ENCODE measurements at places on chromosomes 13 and 19.

- DNase-seq, result peak; percentile 81
These were observed 27.8 kb upstream of the MIER2 start for GRCh38 chr19:372306-372890.

DNA sequence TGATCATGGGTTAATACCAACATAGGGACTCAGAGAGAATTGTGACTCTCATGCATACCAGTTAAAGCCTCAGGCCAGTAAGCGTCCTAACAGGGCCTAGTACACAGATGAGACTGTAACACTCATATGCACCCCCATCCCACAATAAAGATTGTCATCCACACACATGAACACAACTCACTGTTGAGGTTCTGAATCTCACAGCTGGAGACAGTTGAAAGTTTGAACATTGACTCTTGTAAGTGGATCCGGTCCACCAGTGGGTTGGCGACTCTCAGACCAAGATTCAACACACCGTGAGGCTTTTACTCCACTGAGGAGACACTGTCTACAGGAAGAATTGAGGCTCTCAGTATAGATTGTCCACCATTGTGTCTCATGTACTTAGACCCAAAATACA is 88.1 kb downstream of the ZNF429 start:
- no peak for DNase-seq

DNA sequence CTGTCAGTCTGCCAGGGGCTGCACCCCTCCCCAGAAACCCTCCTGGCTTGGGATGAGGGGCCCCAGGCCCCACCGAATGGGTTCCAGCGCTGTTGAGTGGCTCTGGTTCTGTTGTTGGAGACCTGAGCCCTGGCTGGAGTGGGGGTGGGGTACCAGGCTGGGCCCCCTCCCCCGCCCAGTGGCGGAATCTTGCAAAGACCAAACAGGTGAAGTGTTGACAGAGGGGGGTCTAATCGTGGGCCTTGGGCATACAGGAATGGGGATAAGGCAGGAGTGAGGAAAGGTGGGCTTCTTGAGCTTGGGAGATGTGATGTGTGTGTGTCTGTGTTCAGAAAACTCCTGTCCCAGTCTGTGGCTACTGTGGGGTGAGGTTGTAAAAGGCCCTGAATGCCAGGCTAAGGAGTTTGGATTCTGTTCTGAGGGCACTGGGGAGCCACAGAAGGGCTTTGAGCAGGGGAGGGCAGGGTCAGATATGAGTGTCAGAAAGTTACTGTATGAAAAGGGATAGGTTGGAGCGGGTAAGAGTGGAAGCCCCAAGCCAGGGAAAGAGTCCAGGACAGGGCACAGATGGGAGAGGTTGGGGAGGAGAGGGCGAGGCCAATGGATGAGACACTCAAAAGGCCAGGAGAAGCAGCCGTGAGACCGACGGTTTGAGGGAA is at the start of gene HIPK4:
Gene HIPK4 (minus strand): TSS at position 98 of the 659 bp plus-strand sequence. CDS start 279 bp downstream, outside the sequence.
- DNase-seq, result no peak

GRCh38 chr13:51557875-51558612 is 26.2 kb upstream of the WDFY2 start:
- no peak for DNase-seq

- no peak for DNase-seq
These were observed 93.9 kb downstream of the UBL3 start for GRCh38 chr13:29756506-29756905.

- DNase-seq, result no peak
These were observed 72.2 kb downstream of the CDADC1 start for GRCh38 chr13:49319951-49320350.

GRCh38 chr19:14039181-14039580 is 7.6 kb downstream of the IL27RA start:
- no peak for DNase-seq

- DNase-seq, result no peak
These were observed 77.1 kb downstream of the DCLK1 start for GRCh38 chr13:36054041-36054440.

DNA sequence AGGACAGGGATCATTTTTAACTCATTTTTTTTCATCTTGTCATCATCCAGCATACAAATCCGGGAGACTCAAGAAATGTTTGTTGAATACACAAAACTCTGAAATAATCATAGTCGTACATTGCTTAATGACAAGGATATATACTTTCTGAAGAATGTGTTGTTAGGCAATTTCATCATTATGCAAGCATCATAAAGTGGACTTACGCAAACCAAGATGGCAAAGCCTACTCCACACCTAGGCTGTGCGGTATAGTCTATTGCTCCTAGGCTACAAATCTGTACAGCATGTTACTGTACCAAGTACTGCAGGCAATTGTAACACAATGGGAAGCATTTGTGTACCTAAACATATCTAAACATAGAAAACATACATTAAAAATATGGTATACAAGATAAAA is 264.1 kb downstream of the TSHZ3 start:
- DNase-seq, result no peak

GRCh38 chr19:55345818-55346724 is 6.4 kb downstream of the KMT5C start:
- DNase-seq, result peak; percentile 71

DNA sequence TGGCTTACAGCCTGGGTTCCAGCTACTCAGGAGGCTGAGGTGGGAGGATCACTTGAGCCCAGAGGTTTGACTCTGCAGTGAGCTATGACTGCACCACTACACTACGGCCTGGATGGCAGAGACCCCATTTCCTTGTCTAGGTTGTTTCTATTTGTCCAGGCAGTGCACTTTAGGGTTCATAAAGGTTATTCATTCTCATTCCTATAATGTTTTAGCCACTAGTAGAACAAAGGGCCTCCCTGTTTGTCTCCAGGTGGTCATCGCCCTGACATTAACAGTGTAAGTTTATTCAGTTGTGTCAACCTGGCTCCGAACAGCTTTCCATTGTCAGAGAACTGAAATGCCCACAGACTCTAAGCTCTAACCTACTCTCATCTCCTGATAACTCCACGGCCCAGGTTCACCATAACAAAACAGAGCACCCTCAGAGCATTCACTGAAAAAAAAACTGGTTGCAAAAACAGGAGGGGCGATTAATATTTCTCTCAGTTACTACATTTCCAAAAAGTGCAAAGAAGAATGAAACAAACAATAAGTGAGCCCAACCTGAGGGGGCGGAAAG is 37.1 kb downstream of the SMAD9 start:
- DNase-seq, result no peak

GRCh38 chr13:110471156-110471832 is 90.2 kb downstream of the RAB20 start:
- DNase-seq, result peak; percentile 44

DNA sequence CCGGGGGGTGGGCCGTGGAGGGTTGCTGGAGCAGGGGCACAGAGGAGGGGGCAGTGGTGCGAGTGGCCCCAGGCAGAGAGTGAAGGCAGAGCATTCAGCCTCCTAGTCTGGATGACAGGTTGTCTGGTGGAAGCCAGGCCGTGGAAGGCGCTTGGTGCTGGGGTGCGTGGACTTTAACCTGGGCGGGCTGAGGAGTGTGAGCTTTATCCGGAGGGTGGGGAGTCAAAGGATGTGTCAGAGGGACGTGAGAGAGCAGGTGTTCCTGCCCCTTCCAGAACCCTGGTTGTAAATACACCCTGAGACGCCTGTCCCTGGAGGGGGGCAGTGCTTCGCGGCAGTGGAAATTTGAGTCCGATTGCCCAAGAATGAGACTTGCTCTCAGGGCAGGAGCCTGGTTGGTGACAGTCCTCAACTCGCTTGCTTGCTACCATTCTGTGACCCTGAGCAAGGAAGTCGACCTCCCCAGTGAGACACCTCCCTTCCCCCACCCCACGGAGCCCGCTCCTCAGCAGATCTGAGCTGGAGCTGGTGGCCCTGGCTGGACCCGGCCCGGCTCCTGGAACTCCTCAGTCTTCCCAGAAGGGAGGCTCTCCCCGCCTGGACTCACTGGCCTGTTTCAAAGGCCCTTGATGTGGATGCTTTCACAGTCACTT is 2.3 kb downstream of the SPPL2B start:
- no peak for DNase-seq

DNA sequence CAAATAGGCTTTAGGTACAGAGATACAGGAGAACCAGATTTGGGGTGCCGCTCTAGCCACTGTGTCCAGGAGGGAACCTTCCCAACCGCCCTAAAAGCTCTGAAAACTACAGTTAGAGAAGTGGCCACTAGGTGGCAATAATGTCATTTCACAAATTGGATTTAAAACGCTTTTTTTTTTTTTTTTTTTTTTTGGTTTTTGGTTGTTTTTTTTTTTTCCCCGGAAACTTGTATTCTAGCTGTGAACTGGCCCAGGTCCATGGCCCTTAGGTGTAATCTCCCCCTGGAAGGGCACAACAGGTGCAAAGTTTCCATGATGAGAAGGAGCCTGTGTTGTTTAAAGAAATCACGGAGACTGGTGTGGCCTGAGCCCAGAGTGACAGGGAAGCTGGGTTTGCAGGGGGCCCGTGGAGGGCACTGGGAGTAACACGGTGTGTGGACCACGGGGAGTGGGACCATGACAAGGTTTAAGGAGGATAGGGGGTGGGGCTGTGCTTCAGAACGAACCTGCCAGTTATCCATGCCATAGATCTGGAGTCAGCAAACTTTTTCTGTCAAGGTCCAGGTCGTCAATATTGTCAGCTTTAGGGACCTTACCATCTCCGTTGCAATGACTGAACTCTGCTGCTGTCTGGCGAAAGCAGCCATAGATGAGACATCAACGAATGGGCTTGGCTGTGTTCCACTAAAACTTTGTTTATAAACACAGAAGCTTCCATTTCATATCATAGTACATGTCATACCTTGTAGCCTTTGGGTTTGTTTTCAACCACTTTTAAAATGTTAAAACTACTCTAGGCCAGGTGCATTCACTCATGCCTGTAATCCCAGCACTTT is 10.1 kb downstream of the OR1I1 start:
- no peak for DNase-seq

- peak; percentile 80 for DNase-seq
These were observed 65.4 kb downstream of the KCTD12 start for GRCh38 chr13:76820759-76821158.

DNA sequence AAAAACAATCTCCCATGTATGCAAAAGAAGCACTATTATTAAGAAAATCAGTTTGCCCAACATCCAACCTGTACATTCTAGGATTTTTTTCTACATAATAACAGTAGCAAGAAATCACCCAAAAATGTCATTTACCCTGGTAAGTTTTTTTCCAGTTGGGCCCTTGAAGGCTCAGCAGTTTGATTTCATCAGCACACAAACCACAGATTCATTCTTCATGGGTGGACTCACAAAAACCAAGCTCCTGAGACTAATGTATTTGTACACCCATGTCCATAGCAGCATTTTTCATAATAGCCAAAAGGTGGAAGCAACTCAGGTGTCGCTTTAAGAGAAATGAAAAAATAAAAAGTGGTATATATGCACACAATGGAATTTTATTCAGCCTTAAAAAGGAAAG is 210.1 kb downstream of the TBC1D4 start:
- DNase-seq, result no peak

DNA sequence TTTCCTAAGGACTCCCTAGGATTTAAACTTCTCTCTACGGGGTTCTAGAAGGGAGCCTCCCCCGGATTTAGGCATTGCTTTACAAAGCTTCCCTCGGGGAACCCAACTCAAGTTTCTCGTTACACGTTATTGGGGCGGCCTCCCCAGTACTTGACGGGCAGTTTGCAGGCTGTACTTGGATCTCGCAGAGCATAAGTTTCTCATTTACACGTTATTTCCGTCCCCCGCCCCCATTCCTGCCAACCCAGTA is 584 bp downstream of the SMG9 start:
- DNase-seq, result no peak

DNA sequence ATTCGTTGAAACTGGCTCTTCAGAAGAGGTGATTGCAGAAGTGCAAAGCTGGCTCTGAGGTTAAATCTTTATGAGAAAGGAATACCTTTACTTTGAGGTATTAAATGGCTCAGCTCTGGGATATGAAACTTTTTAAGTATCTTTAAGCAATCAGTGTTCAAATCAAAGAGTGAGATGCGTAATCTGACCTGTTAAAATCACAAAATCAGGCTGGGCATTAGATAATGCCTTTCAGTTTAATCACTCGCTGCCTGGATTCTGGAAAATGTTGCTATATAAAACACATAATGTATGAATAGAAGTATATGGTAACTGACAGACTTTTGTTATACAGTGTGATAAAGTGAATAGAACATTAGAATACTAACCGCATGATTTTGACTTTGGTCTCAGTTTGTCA is 2.0 kb upstream of the DGKH start:
- DNase-seq, result no peak

GRCh38 chr19:39411832-39412099 is 703 bp upstream of the PLEKHG2 start:
- DNase-seq, result peak; percentile 96

DNA sequence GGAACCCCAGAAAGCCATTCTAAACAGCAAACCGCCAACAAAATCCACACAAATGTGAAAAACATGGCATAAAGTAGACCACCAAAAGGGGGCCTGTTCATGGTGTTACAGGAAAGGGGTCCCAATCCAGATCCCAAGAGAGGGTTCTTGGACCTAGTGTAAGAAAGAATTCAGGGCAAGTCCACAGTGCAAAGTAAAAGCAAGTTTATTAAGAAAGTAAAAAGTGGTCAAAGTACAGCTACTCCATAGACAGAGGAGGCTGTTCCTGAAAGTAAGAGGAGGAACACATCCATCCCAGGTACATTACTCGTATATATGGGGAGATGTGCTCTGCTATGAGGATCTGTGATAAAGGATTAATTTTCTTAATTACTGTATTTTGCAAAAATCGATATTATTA is 67.8 kb upstream of the SLC15A1 start:
- no peak for DNase-seq

- no peak for DNase-seq
These were observed 8.8 kb downstream of the CYP4F3 start for GRCh38 chr19:15649526-15649925.

GRCh38 chr13:28636069-28636468 is 22.9 kb upstream of the POMP start:
- no peak for DNase-seq

GRCh38 chr19:55694241-55694655 is 19.2 kb downstream of the EPN1 start:
- peak; percentile 28 for DNase-seq

DNA sequence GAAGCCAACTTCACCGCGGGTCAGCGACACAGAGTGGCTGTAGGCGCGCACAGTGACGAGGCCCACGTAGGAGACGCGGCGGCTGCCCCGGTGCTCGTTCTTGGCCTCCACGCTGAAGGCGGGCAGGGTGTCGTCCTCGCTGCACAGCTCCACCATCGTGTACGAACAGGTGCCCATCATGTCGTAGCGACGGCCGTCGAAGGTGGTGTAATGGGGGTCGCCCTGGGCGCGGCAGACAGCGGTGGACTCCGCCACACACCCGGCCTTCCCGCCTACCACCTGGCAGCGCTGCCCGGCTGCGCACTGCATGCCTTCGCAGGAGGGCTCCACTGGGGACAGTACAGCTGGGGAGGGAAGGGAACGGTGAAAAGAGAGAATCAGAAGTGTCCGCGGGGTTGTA is 10.0 kb downstream of the FCGBP start:
- DNase-seq, result no peak
